ENCODE measurements at places on chromosomes 12 and 14.
A peak's percentile ranks its signal among the peaks of the same experiment; 100 is the strongest.

- no peak for DNase-seq
Observed at GRCh38 chr14:99615497-99616157, 11.6 kb upstream of the CCDC85C start.

DNA sequence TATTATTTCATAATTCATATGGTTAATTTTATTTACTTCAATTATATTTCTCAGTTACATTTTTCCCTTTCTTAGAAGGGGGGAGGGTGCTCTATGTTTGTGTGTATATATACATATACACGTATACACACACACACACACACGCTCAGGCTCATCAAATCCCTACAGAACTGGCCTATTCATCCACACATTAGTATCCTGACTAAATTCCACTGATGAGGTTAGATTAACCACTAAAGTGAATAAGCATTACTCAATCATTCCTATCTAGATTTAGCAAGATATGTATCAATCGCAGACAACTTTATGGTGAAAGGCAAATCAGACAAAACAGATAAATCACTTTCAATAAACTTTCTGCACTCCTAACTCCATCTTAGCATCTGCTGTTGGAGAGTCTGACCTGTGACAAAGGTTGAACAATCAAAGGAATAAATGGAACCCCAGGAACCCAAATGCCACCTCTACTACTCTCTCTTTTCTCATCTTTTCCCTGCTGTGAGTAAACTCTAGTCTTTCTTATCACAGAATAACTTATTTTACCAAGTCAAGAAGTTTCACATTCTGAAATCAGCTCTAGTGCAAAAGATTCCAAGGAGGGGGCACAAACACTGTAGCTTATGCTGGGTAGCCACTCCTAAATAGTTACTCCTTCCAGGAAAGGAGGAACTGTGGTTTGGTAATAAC is 67.6 kb downstream of the RALGAPA1 start:
- no peak for DNase-seq

- peak; percentile 80 for DNase-seq
Observed at GRCh38 chr14:101823511-101824120, 62.1 kb downstream of the PPP2R5C start.

GRCh38 chr14:20707622-20708021 is 19.1 kb downstream of the ANG start:
- DNase-seq: no peak

GRCh38 chr12:130762319-130762675 is 46.2 kb upstream of the RIMBP2 start:
- DNase-seq: no peak

DNA sequence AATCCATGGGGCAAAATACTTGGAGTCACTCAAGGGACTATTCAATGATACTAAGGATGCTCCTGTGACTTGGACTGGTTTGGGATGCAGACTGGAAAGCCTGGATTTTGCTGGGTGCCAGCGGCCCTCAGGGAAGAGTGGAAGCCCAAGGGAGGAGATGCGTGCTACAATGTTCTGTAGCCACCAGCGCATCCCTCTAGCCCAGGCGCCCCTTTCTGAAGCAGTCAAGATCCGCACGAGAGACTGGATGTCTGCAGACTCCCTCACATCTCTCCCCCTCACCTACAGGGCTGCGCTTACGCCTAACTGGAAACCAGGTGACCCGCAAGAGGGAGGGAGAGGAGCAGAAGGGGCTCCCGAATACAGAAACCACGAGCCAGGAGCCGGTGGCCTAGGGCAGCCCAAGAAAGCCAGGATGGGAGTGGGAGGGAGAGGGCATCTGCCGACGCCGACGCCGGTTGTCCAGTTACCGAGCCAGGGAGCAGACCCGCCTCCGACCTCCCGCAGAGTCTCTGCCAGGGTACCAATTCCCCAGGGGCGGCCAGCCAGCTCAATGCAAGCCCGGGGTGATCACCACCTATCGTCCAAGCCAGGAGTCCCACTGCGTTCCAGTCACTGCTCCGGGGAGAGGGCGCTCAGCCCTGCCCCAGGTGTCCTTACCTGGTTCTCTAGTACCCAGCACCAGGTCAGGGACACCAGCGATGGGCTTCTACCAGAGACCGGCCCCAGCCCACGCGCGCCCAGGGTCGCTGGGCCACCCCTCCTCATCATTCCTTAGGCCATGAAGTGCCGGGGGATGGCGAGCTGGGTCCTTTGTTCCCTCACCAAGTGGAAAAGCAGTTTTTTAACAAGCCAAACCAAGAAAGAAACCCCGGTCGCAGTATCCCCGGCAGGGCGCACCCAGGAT is 1.2 kb downstream of the NTN4 start:
- no peak for DNase-seq

- no peak for DNase-seq
Observed at GRCh38 chr12:69269736-69270135, 30.4 kb downstream of the CPSF6 start.

DNA sequence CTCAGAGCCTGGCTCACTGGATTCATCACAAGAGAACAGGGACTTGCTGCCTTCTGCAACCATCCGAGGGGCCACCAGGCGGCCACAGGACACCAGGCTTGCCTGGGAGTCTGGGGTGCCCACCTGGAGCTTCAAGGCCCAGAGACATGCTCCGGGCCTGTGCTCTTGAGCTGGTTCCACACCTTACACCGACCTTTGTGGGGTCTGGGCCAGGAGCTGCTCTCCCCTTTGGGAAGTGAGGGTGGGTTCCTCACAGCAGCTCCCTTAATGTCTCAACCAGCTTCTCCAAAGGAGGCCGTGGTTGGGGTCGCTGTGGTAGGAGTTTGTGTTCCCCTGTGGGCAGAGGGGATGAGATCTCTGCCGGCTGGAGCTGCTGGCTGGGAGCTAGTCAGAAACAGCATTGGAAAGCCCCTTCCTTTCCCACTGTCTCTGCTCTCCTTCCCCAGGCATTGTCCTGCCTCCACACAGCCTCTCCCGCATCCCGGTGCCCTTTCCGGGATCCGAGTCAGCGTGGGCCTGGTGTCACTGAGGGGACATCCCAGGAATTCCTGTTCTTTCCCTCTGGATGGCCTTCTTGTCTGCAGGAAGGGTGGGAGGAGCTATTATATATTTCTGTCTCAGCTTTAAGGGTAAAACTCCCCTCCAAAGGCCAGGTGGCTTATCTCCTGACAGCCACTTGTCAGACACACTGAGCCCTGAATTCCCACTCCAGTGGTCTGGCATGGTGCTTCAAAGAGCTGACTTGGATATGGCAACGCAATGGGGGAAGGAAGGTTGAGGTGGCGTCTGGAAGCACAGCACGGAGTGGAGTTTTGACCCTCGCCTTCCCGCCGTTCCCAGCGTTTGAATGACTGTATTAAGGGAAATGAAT is 5.1 kb upstream of the PAPLN start:
- DNase-seq: no peak

- no peak for DNase-seq
Observed at GRCh38 chr12:87344699-87345098, 684.5 kb downstream of the C12orf50 start.

GRCh38 chr14:77822307-77822706 is 22.4 kb downstream of the ADCK1 start:
- no peak for DNase-seq

- DNase-seq: no peak
Observed at GRCh38 chr12:943051-943450, 6.4 kb downstream of the RAD52 start.

DNA sequence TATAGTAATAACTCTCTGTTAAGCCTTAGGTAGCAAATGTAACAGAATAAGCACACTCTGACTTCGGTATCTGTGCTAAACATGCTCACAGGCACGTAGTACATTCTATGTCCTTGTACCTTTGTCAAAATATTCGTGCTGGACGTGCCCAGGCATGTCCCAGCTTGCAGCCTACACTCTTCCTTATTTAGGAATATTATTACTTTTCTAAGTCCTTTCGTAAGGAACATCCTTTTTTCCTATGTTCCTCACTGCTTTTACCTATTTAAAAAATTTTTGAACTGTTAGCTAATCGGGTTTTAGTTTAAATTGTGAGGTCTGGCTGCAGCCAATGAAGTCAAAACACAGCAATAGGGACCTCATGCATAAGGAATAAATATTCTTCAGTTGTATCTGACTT is 24.1 kb upstream of the UBC start:
- DNase-seq: no peak

- DNase-seq: no peak
Observed at GRCh38 chr14:31465111-31465510, 7.8 kb upstream of the DTD2 start.
